ENCODE measurements at places on chromosomes 5 and 9. TPM values are rescaled to one million over a fixed set of nuclear protein-coding genes. Genes with fewer than 3 reads are reported as not detected.
A peak's percentile ranks its signal among the peaks of the same experiment; 100 is the strongest.

DNA sequence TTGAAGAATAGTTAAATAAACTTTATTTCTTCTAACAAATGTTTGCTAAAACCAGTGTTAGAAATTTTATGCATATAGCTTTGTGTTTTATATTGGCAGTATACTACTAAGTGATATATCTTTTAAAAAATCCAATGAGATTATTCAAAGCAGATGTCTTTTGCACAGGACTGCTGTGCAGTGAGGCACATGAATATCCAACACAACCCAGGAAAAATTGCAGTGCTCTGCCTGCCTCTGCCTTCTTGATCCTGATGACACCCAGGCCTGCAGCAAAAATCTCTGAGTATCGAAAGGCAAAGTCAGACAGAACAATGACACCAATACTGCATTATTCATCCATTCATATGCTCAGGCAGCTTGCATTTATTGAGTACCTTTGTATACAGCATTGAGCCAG lies 1076.5 kb upstream of the ARRDC3 start:
- no peak for DNase-seq

DNA sequence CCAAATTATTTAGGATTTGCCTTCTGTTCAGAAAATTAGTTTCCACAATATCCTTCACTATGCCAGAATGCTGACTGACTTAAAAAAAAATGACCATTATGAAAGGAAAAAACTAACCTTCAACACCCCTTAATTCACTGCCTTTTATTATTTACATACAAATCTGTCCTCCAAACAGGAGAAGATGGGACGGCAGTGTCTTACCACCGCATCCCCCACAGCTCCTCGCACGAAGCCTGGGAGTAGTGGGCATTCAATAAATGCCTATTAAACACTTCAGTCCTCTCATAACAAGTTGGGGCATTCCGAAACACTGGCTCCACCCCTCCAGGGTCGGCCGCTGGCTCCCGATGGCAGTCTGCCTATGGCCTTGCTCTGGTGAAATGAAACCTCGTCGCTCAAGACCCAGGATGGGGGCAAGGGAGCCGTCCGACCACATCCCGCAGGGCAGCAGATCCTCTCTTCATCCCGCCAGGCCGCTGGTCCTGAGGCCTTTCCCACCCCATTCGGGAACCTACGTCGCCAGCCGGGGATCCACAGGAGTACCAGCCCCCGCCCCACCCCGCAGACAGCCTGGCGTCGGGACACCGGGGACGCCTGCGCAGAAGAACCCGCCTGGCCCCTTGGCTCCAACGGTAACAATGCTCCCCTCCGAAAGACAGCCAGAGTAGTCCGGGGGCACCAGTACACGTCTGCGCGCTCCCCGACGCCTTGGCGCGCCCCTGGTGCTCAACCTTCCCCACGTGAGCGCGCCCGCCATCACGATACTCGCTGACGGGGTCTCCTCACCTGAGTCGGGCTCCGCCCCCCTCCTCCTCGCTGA lies 613 bp downstream of the ZBTB5 start:
- DNase-seq = peak; percentile 76

DNA sequence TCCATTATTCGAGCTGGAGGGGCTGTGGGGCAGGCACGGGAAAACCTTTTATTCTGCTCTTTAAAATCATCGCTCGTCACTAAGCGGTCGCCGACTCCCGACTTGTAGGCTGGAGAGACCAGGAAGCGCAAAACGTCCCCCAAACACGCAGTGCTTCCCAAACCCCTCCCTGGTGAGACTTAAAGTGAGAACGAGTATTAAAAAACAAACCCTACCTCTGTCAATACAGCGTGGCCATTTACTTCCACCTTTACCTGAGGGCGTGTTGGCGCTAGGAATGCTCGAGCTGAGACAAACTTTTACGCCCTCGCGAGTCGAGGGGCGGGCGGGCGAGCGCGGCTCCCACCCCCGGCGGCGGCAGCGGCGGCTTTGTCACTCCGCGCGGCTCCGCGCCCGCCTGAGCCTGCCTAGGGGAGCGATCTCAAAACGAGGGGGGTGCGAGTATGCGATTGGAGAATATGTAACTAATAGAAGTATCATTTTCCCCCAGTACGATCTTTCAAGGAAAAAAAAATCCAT lies at the start of gene NR2F1-AS1:
NR2F1-AS1 (minus strand) TSS at position 293 of the 519 bp plus-strand sequence.
- DNase-seq = no peak

DNA sequence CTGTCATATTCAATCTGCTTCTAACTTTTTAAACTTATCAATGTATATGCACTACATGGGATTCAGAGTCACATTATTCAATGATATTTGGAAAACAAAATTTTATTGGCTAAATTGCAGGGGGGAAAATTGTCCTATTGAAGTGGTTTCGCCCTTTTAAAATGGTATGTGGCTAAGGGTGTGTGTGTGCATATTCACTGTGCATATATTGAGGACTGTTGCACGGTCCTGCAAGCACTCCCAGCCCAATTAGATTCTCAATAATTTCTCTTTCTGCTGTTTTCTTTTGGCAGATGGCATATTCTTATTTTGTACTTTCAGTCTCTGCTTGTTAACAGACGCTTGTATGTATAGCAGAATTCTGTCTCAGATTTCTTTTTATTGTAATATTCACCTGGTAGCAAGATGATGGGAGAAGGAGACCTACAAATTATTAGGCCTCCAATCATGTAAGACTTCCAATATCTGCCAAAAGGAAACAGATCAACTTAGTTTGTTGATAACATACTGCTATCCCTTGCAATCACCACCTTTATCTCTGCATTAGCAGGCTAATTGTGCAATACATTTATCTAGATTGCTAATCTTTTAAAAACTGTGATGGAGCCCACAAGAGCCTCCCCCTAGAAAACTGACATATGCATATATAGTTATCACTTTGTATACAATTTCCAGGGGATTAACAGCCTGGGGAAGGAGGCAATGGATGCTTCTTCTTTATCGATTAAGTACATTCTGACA lies 411.5 kb downstream of the PLK2 start:
- DNase-seq = no peak

DNA sequence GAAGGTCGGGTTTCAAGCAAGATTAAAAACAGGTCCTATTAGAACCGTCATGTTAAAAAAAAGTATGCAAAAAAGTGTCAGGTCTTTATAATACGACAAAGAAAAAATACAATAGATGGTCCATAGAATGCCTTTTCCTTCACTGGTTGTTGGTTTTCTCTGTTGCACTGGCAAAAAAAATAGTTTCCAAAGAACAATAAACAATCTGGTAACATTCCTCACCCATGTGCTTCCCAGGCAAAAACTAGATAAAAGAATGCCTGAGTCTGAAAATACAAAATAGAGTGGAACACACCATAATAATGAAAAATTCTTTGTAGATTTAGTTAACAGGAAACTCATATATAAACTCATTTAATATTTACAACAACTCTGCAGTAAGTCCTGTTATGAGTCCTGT lies 590.0 kb upstream of the DMAC1 start:
- no peak for DNase-seq

- no peak for DNase-seq
Measured at GRCh38 chr9:87803623-87804345, 77.9 kb downstream of the CTSL start.

The PCDHB7 gene
- total RNA-seq = 6.6 TPM

The TIMD4 gene
- total RNA-seq = not detected

The HSPA4 gene
- total RNA-seq = 145 TPM

The UBE2R2 gene
- 17.1 TPM for total RNA-seq

The RAPGEF6 gene
- 9.8 TPM for total RNA-seq

The RMRP gene
- 3,603 TPM for total RNA-seq

The IRX2 gene
- 7.7 TPM for total RNA-seq

The CCDC69 gene
- total RNA-seq = 3.2 TPM

The PRRC2B gene
- total RNA-seq = 84.8 TPM

The CCDC192 gene
- total RNA-seq = not detected
